ENCODE measurements at places on chromosomes 5 and 9. TPM values are rescaled to one million over a fixed set of nuclear protein-coding genes. Genes with fewer than 3 reads are reported as not detected.

TRIM36 gene
- 18.0 TPM for polyA plus RNA-seq

CDH10 gene
- polyA plus RNA-seq, result not detected

LCN10 gene
- 9.2 TPM for polyA plus RNA-seq

ADAMTS13 gene
- 0.60 TPM for polyA plus RNA-seq

PCDHGC3 gene
- 23.4 TPM for polyA plus RNA-seq

SOHLH1 gene
- polyA plus RNA-seq, result not detected

IFNA21 gene
- not detected for polyA plus RNA-seq

KIF4B gene
- not detected for polyA plus RNA-seq

PCDHGB4 gene
- polyA plus RNA-seq, result not detected

SLC31A2 gene
- 13.0 TPM for polyA plus RNA-seq

SUSD3 gene
- not detected for polyA plus RNA-seq

CYLC2 gene
- not detected for polyA plus RNA-seq

GLDC gene
- polyA plus RNA-seq, result 0.51 TPM

IFNA13 gene
- not detected for polyA plus RNA-seq

FSTL4 gene
- 0.45 TPM for polyA plus RNA-seq

TMEM174 gene
- not detected for polyA plus RNA-seq

QRFP gene
- not detected for polyA plus RNA-seq

PCDHGA5 gene
- polyA plus RNA-seq, result not detected

PHF24 gene
- polyA plus RNA-seq, result not detected

CER1 gene
- not detected for polyA plus RNA-seq

ANKRD18A gene
- 0.23 TPM for polyA plus RNA-seq

ENHO gene
- polyA plus RNA-seq, result 6.0 TPM

PSAT1 gene
- 9.0 TPM for polyA plus RNA-seq

FER gene
- polyA plus RNA-seq, result 1.4 TPM

IL9 gene
- not detected for polyA plus RNA-seq

LHX2 gene
- not detected for polyA plus RNA-seq

SLCO6A1 gene
- polyA plus RNA-seq, result not detected
